Activated T-helper 1 cell treated with anti-CD3 and anti-CD28 coated beads, Interleukin-2, amount 50 U/mL, for 16 hours (primary cell): ENCODE measurements at places on chromosomes 3 and 15.
A peak's percentile ranks its signal among the peaks of the same experiment; 100 is the strongest.

DNA sequence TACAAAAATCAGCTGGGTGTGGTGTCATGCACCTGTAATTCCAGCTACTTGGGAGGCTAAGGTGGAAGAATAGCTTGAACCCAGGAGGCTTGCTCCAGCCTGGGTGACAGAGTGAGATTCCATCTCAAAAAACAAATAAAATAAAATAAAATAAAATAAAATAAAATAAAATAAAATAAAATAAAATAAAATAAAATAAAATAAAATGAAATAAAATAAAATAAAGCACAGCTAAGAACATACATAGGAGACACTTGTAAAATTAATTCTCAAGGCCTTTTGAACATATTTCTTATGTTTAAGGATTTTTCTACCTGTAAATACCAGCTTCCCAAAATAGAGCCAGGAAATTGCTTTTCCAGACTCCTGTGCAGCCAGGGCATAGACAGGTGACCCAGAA is 703.0 kb downstream of the ZPLD1 start:
- DNase-seq: no peak

DNA sequence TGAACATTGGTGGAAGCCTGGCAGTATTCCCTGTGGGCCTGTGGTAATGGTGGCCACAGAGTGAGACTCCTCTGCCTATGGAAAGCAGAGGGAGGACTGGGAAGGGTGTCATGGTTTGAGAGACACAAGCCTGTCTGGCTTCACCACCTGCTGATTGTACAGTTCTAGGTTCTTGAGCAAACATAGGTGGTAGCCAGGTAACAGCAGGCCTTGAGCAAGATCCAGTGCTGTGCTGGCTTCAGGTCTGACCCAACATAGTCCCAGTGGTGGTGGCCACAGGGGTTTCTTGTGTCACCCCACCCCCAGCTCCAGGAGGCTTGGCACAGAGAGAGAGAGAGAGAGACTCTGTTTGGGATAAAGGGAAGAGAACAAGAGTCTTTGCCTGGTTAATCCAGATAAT is 22.7 kb upstream of the KPNA4 start:
- no peak for DNase-seq

DNA sequence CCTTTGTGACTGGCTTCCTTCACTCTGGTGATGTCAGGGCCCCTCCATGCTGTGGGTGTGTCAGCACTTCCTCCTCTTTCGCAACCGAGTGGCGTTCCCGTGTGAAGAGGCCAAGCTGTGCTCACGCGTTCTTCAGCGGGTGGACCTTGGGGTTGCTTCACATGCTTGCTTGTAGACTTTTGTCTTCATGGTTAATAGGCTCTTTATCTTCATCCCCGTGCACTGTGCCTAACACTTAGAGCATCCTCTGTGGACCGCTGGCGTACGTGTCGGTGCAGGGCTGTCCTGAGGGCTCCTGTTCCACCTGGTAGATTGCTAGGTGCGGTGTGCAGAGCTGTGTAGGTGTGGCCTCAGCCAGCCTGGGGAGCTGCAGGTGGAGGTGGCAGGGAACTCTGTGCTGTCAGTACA is 182.3 kb downstream of the OR4M2 start:
- peak; percentile 32 for DNase-seq

DNA sequence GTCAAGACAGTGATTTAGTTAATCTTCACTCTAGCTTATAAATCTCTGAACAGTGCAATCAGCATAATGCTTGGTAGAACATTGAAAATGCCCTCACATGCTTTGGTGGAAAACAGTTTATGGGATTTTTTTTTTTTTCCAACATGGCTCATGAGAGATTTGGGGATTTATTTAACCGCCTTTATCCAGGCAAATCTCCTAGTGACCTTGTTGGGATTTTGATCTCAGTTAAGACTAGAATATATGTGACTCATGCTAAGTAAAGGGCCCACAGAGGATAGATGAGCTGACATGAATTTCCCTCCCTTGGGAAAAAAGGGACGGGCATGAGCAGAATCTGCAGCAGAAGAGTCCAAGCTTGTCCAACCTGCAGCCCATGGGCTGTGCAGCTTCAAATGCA is 18.7 kb downstream of the LRTM1 start:
- no peak for DNase-seq

DNA sequence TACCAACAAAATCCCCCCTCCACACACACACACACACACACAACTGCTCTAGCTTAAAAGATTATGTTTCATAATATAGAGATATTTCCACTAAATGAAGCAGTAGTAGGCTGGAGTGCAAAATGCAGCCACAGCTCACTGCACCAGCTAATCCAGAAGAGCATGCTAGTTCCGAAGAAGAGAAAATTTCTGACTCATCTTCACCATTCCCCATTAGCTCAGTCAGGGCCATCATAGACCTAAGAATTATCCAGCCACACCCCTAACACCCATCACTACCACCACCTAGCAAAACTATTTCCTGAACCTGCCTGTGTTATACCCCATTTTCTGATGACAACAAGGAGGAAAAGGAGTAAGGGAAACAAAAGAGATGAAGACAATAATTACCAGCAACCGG is 67.1 kb upstream of the UBE2E2 start:
- no peak for DNase-seq

DNA sequence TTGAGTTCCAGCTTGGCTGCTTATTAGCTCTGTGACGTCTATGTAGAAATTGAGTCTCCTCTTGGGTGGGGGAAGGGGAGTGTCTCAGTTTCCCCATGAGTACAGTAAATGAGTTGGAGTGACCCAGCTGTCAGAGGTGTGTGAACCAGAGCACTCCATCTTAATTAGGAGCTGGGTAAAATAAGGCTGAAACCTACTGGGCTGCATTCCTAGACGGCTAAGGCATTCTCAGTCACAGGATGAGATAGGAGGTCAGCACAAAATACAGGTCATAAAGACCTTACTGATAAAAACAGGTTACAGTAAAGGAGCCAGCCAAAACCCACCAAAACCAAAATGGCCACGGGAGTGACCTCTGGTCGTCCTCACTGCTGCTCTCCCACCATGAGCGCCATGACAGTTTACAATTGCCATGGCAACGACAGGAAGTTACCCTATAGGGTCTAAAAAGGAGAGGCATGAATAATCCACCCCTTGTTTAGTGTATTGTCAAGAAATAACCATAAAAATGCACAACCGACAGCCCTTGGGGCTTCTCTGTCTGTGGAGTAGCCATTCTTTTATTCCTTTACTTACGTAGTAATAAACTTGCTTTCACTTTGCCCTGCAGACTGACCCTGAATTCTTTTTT is 222.4 kb downstream of the CACNA2D3 start:
- no peak for DNase-seq

GRCh38 chr3:63661242-63661641 is 8.8 kb downstream of the SNTN start:
- no peak for DNase-seq

DNA sequence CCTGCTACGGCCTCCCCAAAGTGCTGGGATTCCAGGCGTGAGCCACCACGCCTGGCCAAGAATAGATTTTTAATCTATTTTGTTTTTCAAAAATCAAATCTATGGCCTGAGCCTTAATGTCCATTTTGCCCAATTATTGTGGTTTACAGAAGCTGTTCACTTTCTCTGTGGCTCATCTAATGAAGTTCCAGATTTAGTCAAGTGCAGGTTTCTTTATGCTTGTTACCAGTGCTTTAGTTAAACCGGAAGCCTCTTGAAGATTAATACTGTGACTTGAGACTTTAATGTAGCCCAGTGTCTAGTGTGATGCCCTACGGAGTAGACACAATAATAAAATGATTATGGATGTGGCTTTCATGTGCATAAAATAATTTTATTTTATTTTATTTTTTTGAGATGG is 16.5 kb upstream of the EDEM1 start:
- no peak for DNase-seq

DNA sequence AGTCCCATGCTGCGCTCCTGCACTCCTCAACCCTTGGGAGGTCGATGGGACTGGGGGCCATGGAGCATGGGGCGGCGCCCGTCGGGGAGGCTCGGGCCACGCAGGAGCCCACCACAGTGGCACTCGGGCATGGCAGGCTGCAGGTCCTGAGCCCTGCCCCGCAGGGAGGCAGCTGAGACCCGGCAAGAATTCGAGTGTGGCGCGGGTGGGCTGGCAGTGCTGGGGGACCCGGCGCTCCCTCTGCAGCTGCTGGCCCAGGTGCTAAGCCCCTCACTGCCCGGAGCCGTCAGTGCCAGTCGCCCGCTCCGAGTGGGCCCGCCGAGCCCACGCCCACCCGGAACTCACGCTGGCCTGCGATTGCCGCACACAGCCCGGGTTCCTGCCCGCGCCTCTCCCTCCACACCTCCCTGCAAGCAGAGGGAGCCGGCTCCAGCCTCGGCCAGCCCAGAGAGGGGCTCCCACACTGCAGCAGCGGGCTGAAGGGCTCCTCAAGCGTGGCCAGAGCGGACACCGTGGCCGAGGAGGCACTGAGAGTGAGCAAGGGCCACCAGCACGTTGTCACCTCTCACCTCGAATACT is 200.3 kb downstream of the ROBO2 start:
- no peak for DNase-seq

DNA sequence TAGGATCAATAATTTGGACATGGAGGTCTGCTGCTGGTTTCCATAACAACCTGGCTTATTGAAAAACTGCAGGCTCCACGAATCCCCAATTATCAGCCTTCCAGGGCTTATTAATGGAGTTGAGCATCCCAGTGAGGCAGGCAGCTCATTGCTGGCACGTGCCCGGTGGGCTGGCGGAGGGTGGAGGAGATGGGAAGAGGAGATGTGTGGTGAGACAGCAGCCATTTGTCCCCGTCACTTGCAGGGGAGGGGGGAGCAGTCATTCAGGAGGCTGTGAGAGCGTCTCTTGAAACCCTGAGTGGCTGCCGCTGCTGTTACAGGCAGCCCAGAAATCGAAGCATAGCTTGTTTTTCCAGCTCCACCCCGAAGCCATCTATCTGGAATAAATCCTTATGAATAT is 70.6 kb downstream of the GAP43 start:
- no peak for DNase-seq

GRCh38 chr15:62089616-62090015 is 22.8 kb downstream of the C2CD4A start:
- DNase-seq: no peak
